ENCODE measurements at places on chromosomes 3 and 15. TPM values are rescaled to one million over a fixed set of nuclear protein-coding genes. Genes with fewer than 3 reads are reported as not detected.

- DNase-seq: no peak
- H3K27ac ChIP-seq: no peak overlapping the region
- no peaks in the 10 kb centered on the region for H3K36me3 ChIP-seq
- H3K27me3 ChIP-seq: peaks cover 22% of the 10 kb centered on the region
- peaks cover 11% of the 10 kb centered on the region for H3K4me1 ChIP-seq
These were observed 54.0 kb downstream of the FAM43A start for GRCh38 chr3:194739498-194740284.

GRCh38 chr3:45896956-45897355 is 10.6 kb downstream of the CCR9 start:
- H3K27me3 ChIP-seq: no peaks in the 10 kb centered on the region
- no peaks in the 10 kb centered on the region for H3K36me3 ChIP-seq
- peaks cover 23% of the 10 kb centered on the region for H3K4me1 ChIP-seq
- DNase-seq: peak; percentile 34
- H3K27ac ChIP-seq: peak overlapping the region; percentile 82

- H3K4me1 ChIP-seq: no peaks in the 10 kb centered on the region
- H3K27me3 ChIP-seq: no peaks in the 10 kb centered on the region
- no peaks in the 10 kb centered on the region for H3K36me3 ChIP-seq
- no peak overlapping the region for H3K27ac ChIP-seq
- no peak for DNase-seq
- H3K4me3 ChIP-seq: no peak overlapping the region
These were observed 259.2 kb downstream of the ADAMTSL3 start for GRCh38 chr15:83913034-83913632.

- peak overlapping the region; percentile 91 for H3K27ac ChIP-seq
- peaks cover 21% of the 10 kb centered on the region for H3K4me1 ChIP-seq
- H3K4me3 ChIP-seq: no peak overlapping the region
- H3K27me3 ChIP-seq: no peaks in the 10 kb centered on the region
These were observed 40.9 kb downstream of the ACAP2 start for GRCh38 chr3:195401943-195402342.

- DNase-seq: no peak
- H3K4me1 ChIP-seq: no peaks in the 10 kb centered on the region
- no peaks in the 10 kb centered on the region for H3K27me3 ChIP-seq
- no peak overlapping the region for H3K27ac ChIP-seq
- H3K4me3 ChIP-seq: no peak overlapping the region
These were observed 63.2 kb upstream of the PYDC2 start for GRCh38 chr3:191397771-191398170.

DNA sequence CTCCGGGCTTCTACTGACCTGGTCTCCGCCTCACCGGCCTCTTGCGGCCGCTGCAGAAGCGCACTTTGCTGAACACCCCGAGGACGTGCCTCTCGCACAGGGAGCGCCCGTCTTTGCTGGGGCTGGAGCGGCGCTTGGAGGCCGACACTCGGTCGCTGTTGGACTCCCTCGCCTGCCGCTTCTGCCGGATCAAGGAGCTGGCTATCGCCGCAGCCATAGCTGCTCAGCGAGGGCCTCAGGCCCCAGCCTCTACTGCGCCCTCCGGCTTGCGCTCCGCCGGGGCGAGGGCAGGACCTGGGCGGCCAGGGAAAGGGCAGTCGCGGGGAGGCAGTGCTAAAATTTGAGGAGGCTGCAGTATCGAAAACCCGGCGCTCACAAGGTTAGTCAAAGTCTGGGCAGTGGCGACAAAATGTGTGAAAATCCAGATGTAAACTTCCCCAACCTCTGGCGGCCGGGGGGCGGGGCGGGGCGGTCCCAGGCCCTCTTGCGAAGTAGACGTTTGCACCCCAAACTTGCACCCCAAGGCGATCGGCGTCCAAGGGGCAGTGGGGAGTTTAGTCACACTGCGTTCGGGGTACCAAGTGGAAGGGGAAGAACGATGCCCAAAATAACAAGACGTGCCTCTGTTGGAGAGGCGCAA is 319.2 kb downstream of the FGF12 start:
- H3K27me3 ChIP-seq: peaks cover 36% of the 10 kb centered on the region
- H3K36me3 ChIP-seq: no peaks in the 10 kb centered on the region
- H3K4me3 ChIP-seq: no peak overlapping the region
- no peak for DNase-seq
- no peak overlapping the region for H3K27ac ChIP-seq

DNA sequence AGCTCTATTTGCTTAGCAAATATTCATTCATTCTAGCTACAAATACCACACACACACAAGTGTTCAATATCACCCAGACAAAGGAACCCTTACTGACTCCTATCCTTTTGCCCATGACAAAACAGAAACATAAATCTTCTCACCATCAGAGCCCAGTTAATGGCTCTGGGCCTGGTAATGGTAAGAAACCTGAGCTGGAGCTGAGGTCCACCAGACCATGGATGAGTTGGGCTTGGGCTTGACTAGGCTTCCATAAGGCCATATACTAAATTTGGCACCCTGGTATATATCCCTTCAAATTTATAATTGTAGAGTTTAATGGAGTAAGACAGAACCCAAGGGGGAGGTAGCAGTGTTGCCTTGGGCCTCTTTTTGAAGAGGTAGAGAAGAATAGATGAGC is 29.4 kb downstream of the GPR176 start:
- no peak overlapping the region for H3K27ac ChIP-seq
- no peaks in the 10 kb centered on the region for H3K36me3 ChIP-seq
- H3K4me3 ChIP-seq: no peak overlapping the region
- DNase-seq: no peak
- H3K4me1 ChIP-seq: peaks cover 2% of the 10 kb centered on the region
- H3K27me3 ChIP-seq: no peaks in the 10 kb centered on the region

GRCh38 chr3:125340121-125340520 is 35.0 kb downstream of the ZNF148 start:
- no peak overlapping the region for H3K4me3 ChIP-seq
- peaks cover 4% of the 10 kb centered on the region for H3K4me1 ChIP-seq
- no peak overlapping the region for H3K27ac ChIP-seq
- H3K36me3 ChIP-seq: peaks cover 35% of the 10 kb centered on the region
- DNase-seq: no peak

DNA sequence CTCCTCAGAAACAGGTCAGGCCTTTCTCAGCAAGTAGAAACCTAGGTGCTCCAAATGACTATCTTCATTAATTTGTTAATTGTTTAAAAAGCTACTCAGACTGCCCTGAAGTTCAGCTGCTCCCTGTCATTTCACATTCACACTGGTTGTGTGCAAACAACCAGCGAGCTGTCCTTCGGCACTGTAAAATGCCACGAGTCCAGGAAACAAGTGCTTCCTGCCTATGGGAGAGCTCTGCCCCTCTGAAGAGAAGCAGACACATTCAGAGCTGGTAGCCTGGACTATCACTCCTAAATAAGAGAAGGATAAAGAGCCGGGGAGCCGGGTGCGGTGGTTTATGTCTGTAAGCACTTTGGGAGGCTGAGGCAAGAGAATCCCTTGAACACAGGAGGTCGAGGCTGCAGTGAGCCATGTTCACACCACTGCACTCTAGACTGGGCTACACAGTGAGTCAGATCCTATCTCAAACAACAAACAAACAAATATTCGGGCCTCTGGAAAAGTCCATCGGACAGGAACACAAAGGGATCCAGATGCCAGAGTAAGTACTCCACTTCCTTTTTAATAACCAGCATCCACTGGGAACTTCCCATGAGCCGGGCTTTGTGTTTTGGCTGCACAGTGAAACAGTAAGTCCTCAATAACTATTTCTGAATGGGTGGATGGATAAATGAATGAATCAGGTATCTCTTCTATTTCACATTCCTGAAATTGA is 114.4 kb upstream of the WNT5A start:
- no peaks in the 10 kb centered on the region for H3K36me3 ChIP-seq
- no peaks in the 10 kb centered on the region for H3K4me1 ChIP-seq
- no peaks in the 10 kb centered on the region for H3K27me3 ChIP-seq

GRCh38 chr3:87361956-87362355 is 85.6 kb upstream of the POU1F1 start:
- H3K4me3 ChIP-seq: no peak overlapping the region
- no peak for DNase-seq
- H3K36me3 ChIP-seq: no peaks in the 10 kb centered on the region
- peaks cover 12% of the 10 kb centered on the region for H3K27me3 ChIP-seq

DNA sequence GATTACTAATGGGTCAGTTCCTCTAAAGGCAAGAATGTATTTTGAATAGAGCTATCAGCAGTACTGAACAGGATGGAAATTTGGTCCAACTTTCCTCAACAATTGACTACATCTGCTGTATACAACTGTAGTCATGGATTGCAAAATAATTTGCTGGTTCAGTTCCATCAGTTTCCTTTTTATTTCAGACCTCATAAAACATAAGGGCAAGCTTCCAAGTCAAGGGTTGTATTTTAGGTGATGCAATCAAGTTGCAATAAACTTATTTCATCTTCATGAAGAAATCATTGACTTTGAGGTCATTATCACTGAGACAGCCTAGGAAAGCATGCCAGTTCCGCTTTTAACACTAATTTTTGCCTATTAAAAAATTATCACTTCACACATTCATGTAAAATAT is 90.4 kb upstream of the TSEN2 start:
- no peak for DNase-seq
- peaks cover 3% of the 10 kb centered on the region for H3K4me1 ChIP-seq
- H3K4me3 ChIP-seq: no peak overlapping the region
- H3K27ac ChIP-seq: no peak overlapping the region
- H3K36me3 ChIP-seq: no peaks in the 10 kb centered on the region

DNA sequence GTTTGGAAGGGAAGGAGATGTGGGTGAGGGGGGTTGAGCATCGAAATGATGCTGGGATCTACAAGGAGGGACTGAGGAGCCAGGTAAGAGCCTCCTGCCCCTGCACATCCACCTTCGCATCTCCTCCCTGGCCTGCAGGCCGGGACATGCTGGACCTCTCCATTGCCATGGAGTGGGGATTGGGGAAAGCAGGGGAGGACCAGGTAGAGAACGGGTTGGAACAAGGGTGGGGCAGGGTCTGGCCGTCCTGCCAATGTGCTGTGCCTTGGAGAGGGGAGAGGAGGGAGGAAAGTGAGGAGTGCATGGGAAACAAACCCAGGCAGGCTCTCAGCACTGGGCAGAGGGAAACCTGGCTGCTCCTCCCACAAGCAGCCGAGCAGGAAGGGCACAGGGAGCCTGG is 10.6 kb downstream of the PLA2G4B start:
- no peaks in the 10 kb centered on the region for H3K27me3 ChIP-seq
- no peak overlapping the region for H3K27ac ChIP-seq
- H3K4me3 ChIP-seq: no peak overlapping the region

- H3K36me3 ChIP-seq: no peaks in the 10 kb centered on the region
- no peaks in the 10 kb centered on the region for H3K27me3 ChIP-seq
- peaks cover 26% of the 10 kb centered on the region for H3K4me1 ChIP-seq
- no peak overlapping the region for H3K27ac ChIP-seq
- no peak for DNase-seq
These were observed 107.1 kb downstream of the DGKG start for GRCh38 chr3:186254676-186255650.

GRCh38 chr3:114878114-114878839 is 268.8 kb downstream of the ZBTB20 start:
- H3K36me3 ChIP-seq: no peaks in the 10 kb centered on the region
- peaks cover 5% of the 10 kb centered on the region for H3K4me1 ChIP-seq
- no peaks in the 10 kb centered on the region for H3K27me3 ChIP-seq
- no peak for DNase-seq

GRCh38 chr3:53109190-53109589 is 21.0 kb downstream of the RFT1 start:
- no peak overlapping the region for H3K4me3 ChIP-seq
- H3K4me1 ChIP-seq: peaks cover 11% of the 10 kb centered on the region
- no peak overlapping the region for H3K27ac ChIP-seq
- DNase-seq: no peak

GRCh38 chr3:187098923-187099512 is 40.3 kb downstream of the RPL39L start:
- peaks cover 9% of the 10 kb centered on the region for H3K4me1 ChIP-seq
- H3K27me3 ChIP-seq: no peaks in the 10 kb centered on the region
- no peak for DNase-seq
- no peaks in the 10 kb centered on the region for H3K36me3 ChIP-seq

- H3K27ac ChIP-seq: no peak overlapping the region
- no peak for DNase-seq
- no peaks in the 10 kb centered on the region for H3K4me1 ChIP-seq
- no peaks in the 10 kb centered on the region for H3K36me3 ChIP-seq
- no peak overlapping the region for H3K4me3 ChIP-seq
These were observed 1233.1 kb downstream of the OTOL1 start for GRCh38 chr3:162729686-162730085.

DNA sequence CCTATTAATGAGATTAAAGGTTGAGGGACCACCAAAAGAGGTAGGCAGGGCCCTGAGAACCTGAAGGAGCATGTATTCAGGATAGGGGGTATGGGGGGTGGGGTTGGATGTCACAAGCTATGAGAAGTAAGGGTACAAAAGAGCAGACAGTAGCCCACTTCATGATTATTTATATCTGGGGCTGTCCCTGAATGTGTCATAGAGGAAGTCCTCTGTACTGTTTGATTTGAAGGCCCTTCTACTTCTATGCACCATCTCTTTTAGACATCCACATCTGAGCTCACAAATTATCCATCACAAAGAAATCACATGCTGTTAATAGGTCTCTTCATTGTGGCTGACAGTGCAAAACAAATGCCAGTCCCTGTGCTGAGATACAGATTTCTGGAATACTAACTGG is 68.6 kb downstream of the FHIT start:
- no peaks in the 10 kb centered on the region for H3K27me3 ChIP-seq
- DNase-seq: no peak
- no peaks in the 10 kb centered on the region for H3K36me3 ChIP-seq
- H3K4me3 ChIP-seq: no peak overlapping the region

DNA sequence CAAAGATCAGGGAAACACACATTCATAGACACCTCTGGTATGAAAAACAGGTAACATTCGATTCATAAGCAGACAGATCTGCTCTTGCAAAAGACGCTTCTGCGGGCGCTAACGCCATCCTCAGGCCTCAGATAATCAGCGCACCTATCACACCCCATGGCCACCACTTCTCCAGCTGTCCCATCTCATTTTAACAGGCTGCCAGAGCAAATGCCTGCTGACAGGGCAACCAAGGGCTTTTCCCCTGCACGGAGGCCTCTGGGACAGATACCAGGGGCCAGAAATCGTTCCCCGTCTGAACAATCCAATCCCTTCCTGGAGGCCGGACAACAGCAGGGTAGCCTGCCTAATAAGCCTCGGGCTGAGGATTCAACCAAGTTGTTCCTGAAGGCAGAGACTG is 15.2 kb downstream of the ABCC5 start:
- H3K4me1 ChIP-seq: peaks cover 3% of the 10 kb centered on the region
- no peak for DNase-seq
- no peaks in the 10 kb centered on the region for H3K27me3 ChIP-seq

Gene CHRM5
- not detected for polyA plus RNA-seq

Gene PATL2
- 0.13 TPM for polyA plus RNA-seq

Gene PXYLP1
- polyA plus RNA-seq: 12.1 TPM

Gene SACM1L
- polyA plus RNA-seq: 11.2 TPM

Gene PARP3
- polyA plus RNA-seq: 31.1 TPM

Gene INSYN1
- polyA plus RNA-seq: 3.6 TPM

Gene EFCC1
- not detected for polyA plus RNA-seq

Gene KLHL6
- polyA plus RNA-seq: not detected

Gene GOLGA8G
- polyA plus RNA-seq: not detected

Gene GATM
- 0.58 TPM for polyA plus RNA-seq

Gene QRICH1
- polyA plus RNA-seq: 58.5 TPM
